Lower lobe of right lung (tissue), 2 donors: ENCODE measurements at places on chromosomes 2 and 18. TPM values are rescaled to one million over a fixed set of nuclear protein-coding genes. Genes with fewer than 3 reads are reported as not detected.

DNA sequence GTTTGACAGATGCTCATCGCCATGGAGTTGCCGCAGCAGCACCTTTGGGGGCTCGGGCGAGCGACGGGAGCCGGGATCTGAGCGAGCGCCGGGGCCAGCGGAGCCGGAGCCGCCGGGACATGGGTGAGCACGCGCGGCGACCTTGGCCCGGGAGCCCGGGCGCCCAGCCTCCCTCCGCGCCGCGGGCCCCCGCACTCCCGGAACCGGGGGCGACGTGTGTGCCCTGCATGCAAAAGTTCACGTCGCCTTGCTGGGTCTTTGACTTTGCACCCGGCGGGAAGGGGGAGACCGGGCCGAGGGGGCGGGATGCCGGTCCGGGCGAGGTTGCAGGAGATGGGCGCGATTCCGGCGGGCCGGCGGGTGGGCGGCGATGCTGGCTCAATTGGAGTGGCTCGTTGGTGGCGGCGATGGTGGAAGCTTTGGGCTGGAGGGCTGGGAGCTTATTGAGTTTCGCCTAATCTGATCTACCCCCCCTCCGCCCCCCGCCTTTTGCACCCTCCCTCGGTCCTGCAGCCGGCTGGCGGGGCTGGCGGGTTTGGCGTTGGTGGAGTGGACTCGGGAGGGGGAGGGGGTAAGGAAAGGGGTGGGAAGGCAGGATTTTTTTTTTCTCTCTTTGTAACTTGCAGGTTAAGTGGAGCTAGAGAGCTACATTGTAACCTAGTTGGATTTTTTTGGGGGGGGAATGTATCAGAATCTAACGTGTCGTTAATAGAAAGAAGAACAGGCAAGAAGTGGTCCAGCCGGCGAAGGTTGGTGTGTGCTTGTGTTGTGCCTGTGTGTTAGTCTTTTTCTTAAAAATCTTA, at the start of gene SETBP1:
Gene SETBP1, plus strand, starts transcription at position 616 of the 803 bp plus-strand sequence. CDS start 20,459 bp downstream, outside the sequence.
- H3K36me3 ChIP-seq, result no peaks in the 10 kb centered on the region
- H3K4me1 ChIP-seq, result peaks cover 13% of the 10 kb centered on the region
- no peaks in the 10 kb centered on the region for H3K27me3 ChIP-seq
- H3K27ac ChIP-seq, result peak within 1 kb of the TSS; percentile 95
- DNase-seq, result peak; percentile 64

- no peaks in the 10 kb centered on the region for H3K27me3 ChIP-seq
- peaks cover 49% of the 10 kb centered on the region for H3K36me3 ChIP-seq
- peak; percentile 62 for DNase-seq
- H3K4me3 ChIP-seq, result no peak within 1 kb of the TSS
- H3K27ac ChIP-seq, result peak within 1 kb of the TSS; percentile 82
These were observed at the start of gene GPBAR1 for GRCh38 chr2:218260742-218261422. TSS of gene GPBAR1 (plus strand) at chr2:218261015. CDS start at chr2:218262725, 1,710 bp downstream.

DNA sequence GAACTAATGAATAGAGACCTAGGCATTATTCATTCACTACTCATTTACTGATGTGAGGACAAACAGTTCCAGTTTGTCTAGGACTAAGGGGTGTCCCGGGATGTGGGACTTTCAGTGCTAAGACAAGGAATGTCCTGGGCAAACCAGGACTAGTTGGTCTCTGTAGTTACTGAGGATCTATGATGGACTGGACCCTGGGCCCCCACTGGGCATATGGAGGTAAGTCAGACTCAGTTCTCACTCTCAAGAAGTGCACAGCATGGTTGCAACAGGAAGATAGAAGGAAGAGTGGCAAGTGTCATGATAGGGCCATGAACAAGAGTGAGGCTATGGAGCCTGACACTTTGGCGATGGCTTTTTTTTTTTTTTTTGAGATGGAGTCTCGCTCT, 128.2 kb downstream of the MYCN start:
- no peak overlapping the region for H3K4me3 ChIP-seq
- H3K4me1 ChIP-seq, result no peaks in the 10 kb centered on the region
- no peaks in the 10 kb centered on the region for H3K36me3 ChIP-seq
- DNase-seq, result no peak

GRCh38 chr2:15990151-15991101, 50.1 kb downstream of the MYCN start:
- H3K4me1 ChIP-seq, result no peaks in the 10 kb centered on the region
- DNase-seq, result no peak
- no peaks in the 10 kb centered on the region for H3K36me3 ChIP-seq
- no peak overlapping the region for H3K4me3 ChIP-seq
- H3K27ac ChIP-seq, result no peak overlapping the region
- H3K27me3 ChIP-seq, result no peaks in the 10 kb centered on the region

DNA sequence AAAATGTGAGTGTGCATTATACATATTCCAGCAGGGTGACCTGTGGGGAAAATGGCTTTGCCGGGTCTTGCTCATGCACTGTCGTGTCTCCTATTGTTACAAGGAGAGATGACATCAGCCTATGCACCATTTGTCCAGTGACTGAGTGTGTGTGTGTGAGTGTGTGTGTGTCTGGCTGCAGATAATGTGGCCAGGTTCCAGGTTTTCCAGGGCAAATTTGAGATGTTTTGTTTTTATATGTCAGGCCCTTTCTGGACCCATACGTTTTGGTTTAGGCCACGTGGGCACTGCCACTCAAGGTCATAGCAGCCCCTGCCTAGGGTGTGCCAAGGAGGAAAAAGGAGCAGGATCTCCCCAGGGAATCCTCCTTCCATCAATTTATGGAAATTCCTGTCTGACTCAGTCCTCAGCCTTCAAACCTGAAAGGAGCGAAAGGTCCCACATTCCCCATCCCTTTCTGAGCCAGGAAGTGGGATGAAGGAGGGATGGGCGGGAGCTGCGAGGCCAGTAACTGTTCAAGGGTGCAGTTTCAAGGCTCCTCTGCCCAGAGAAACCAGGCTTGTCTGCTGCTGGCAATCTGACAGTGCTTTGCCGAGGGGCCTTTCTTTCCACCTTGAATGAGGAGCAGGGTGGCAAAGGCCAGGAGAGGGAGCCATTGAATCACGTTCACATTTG, 93.0 kb upstream of the SMAD2 start:
- no peaks in the 10 kb centered on the region for H3K36me3 ChIP-seq
- H3K27me3 ChIP-seq, result no peaks in the 10 kb centered on the region
- peak; percentile 36 for DNase-seq
- no peak overlapping the region for H3K4me3 ChIP-seq

DNA sequence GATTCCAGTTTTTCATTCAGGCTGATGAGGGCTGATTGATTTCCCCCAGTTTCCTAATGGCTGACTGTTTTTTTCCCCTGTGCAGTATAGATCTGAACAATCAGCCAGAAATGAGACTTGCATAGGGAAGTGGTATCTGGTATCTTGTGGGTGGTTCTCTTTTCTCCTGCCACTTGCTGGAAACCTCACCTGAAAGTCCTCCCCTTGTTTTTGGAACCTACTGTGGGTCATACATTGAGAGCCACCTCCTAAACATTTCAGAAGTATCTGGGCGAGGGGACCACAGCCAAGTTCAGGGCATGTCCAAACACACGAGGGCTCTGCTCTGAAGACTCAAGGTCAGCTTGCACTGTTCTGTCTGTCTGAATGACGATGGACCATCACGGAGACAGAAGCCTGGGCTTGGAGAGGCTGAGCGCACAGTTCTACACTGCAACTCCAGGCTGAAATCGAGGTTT, 19.3 kb downstream of the ALPK2 start:
- DNase-seq, result no peak
- no peaks in the 10 kb centered on the region for H3K4me1 ChIP-seq
- no peaks in the 10 kb centered on the region for H3K36me3 ChIP-seq
- H3K27me3 ChIP-seq, result no peaks in the 10 kb centered on the region
- no peak overlapping the region for H3K27ac ChIP-seq

DNA sequence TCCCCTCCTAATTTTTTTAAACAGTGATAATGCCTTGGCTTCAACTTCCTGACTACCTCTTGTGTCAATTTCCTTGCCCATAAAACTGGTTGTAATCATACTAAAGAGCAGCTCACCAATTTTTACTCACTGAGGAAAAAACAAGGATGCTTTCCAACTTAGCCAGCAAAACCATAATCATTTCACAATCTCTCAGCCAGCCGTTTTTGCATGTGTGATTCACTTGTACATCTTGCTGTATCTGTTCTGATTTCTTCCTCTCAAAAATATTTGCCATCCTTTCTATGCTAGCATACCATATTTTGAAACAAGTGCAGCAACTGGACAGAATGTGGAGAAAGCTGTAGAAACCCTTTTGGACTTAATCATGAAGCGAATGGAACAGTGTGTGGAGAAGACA, 60.7 kb downstream of the RAB27B start:
- no peak for DNase-seq
- H3K27ac ChIP-seq, result no peak overlapping the region
- H3K4me3 ChIP-seq, result no peak overlapping the region
- H3K4me1 ChIP-seq, result no peaks in the 10 kb centered on the region
- no peaks in the 10 kb centered on the region for H3K36me3 ChIP-seq
- H3K27me3 ChIP-seq, result no peaks in the 10 kb centered on the region

DNA sequence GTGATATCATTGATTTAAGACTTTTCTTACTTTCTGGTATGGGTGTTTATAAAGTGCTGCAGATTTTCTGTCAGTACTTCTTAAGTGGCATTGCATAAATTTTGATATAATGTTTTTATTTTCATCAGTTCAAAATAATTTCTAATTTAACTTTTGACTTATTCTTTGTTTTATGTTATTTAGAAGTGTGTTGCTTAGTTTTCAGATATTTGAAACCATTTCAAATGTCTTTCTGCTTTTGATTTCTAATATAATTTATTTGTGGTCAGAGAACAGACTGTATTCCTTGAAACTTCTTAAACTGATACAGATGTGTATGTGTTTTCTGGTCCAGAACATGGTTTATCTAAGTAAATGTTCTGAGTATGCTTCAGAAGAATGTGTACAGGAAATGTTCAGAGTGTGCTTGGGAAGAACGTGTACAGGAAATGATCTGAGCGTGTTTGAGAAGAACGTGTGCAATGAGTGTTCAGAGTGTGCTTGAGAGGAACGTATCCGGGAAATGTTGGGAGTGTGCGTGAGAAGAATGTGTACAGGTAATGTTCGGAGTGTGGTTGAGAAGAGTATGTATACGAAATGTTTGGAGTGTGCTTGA, 265.7 kb upstream of the HS6ST1 start:
- no peak for DNase-seq
- H3K27ac ChIP-seq, result no peak overlapping the region
- H3K4me1 ChIP-seq, result no peaks in the 10 kb centered on the region
- H3K36me3 ChIP-seq, result no peaks in the 10 kb centered on the region
- no peaks in the 10 kb centered on the region for H3K27me3 ChIP-seq
- H3K4me3 ChIP-seq, result no peak overlapping the region

GRCh38 chr2:240465268-240465764, 29.9 kb downstream of the GPC1 start:
- H3K27ac ChIP-seq, result no peak overlapping the region
- DNase-seq, result peak; percentile 39
- H3K36me3 ChIP-seq, result no peaks in the 10 kb centered on the region
- no peaks in the 10 kb centered on the region for H3K4me1 ChIP-seq
- H3K27me3 ChIP-seq, result no peaks in the 10 kb centered on the region

- no peaks in the 10 kb centered on the region for H3K27me3 ChIP-seq
- H3K27ac ChIP-seq, result peak overlapping the region; percentile 18
- H3K4me1 ChIP-seq, result peaks cover 40% of the 10 kb centered on the region
- H3K4me3 ChIP-seq, result no peak overlapping the region
These were observed 132.9 kb downstream of the SOCS6 start for GRCh38 chr18:70421471-70422390.

DNA sequence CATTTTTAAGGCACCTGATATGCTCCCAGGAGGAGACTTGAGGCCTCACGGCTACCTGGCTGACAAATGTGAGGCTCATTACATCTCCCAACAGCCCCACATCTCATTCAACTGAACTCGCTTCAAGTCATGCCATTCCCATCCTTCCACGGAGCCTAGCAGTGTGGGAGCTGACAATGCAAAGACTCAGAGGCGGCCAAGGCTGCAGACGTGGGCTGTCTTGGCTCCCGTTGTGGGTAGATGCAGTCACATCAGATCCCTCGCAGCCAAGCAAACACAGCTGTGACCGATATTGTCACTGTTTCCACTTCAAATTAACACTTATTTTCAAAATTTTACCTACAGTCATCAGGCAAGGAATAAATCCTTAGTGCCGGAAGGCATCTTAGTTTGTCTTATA, 64.0 kb upstream of the TRIB2 start:
- H3K4me3 ChIP-seq, result no peak overlapping the region
- H3K36me3 ChIP-seq, result no peaks in the 10 kb centered on the region
- DNase-seq, result no peak
- H3K27ac ChIP-seq, result no peak overlapping the region
- H3K27me3 ChIP-seq, result no peaks in the 10 kb centered on the region
- no peaks in the 10 kb centered on the region for H3K4me1 ChIP-seq

GRCh38 chr2:19677825-19678518, 223.8 kb downstream of the TTC32 start:
- H3K36me3 ChIP-seq, result no peaks in the 10 kb centered on the region
- H3K4me1 ChIP-seq, result no peaks in the 10 kb centered on the region
- no peaks in the 10 kb centered on the region for H3K27me3 ChIP-seq
- no peak for DNase-seq

- H3K4me3 ChIP-seq, result no peak overlapping the region
- H3K27me3 ChIP-seq, result no peaks in the 10 kb centered on the region
- peaks cover 63% of the 10 kb centered on the region for H3K4me1 ChIP-seq
- no peak overlapping the region for H3K27ac ChIP-seq
- no peaks in the 10 kb centered on the region for H3K36me3 ChIP-seq
- DNase-seq, result no peak
These were observed 42.0 kb downstream of the MCFD2 start for GRCh38 chr2:46873604-46874068.

DNA sequence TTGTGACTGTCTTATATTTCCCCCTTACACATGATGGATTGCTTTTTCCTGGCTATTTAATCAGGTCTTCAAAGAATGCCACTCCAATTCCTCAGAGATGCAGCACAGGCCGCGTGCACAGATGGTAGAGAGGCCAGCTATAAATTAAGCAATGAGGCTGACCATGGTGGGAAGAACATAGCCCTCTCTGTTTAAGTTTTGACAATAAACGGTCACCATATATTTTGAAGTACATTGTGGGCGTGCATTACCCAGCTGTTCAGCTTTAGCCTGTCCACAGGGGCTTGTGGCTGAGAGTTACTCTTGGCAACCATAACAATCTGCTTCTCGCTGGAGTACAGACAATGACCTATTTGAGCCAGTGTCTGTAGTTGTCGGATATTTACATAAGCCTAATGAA, 730.8 kb downstream of the DCC start:
- no peak overlapping the region for H3K4me3 ChIP-seq
- no peak overlapping the region for H3K27ac ChIP-seq
- DNase-seq, result no peak
- no peaks in the 10 kb centered on the region for H3K4me1 ChIP-seq
- H3K27me3 ChIP-seq, result no peaks in the 10 kb centered on the region

DNA sequence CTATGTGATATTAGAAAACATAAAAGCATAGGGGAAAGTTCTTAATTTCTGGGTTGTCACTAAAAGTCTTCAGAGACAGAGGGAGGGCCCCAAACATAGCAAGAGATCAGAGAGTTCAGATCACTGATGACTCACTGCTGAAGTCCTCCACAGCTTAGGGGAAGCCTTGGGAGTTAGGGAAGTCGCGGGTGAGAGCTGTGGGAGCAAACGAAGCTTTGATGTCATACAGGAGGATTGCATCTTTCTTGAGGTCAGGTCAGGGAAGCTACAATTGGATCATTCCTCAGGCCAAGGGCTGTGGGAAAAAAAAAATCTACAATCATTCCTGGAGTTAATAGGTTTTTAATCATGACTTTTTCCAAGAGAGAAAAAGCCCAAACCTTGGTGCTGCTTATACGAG, 96.2 kb downstream of the COPS8 start:
- no peaks in the 10 kb centered on the region for H3K27me3 ChIP-seq
- H3K27ac ChIP-seq, result no peak overlapping the region
- no peaks in the 10 kb centered on the region for H3K36me3 ChIP-seq

The GAD1 gene
- total RNA-seq, result not detected

The SCTR gene
- 13.2 TPM for total RNA-seq

The TLX2 gene
- not detected for total RNA-seq

The CWC22 gene
- 17.5 TPM for total RNA-seq

The RFX8 gene
- total RNA-seq, result not detected

The CNDP1 gene
- not detected for total RNA-seq
